Stimulated activated CD8-positive, alpha-beta memory T cell treated with anti-CD3 and anti-CD28 coated beads, Interleukin-7, amount 100 ng/mL, for 4 hours (primary cell): ENCODE measurements at places on chromosomes 2 and 18.
A peak's percentile ranks its signal among the peaks of the same experiment; 100 is the strongest.

DNA sequence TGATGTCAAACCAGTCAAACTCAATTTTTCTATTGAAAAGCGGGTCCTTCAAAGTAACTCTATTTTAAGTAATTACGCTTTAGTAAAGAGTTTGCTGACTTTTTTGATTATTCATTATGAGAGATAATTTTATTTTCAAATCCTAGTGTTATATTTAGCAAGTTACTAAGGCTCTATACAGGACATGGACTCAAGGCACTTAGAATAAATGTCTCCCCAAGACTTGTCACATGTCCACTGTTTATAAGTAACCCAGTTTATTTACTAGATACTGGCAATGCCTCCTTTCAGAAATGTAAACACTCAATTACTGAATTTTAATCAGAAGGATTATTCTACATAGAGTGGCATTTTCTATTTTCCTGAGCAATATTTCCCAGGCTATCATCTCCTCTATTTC lies 638.1 kb downstream of the ERBB4 start:
- no peak for DNase-seq

DNA sequence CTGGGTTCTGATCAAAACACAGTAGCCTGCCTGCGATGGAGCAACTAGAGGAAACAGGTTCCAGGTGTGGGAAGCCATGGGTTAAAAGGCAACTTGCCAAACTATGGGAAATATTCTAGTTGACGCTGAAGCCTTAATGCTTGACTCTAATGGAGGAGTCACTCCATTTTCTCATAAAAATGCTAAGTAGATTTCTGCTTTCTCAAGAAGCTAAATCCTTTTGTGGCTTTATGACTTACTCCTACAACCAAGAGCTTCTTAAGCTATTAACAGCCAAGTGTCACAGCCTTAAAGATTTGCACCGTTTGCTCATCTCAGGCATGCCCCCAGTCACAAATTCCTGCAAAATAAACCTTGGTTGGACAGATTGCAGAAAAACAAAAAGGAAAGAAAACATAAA lies 25.2 kb downstream of the ANKRD44 start:
- no peak for DNase-seq

DNA sequence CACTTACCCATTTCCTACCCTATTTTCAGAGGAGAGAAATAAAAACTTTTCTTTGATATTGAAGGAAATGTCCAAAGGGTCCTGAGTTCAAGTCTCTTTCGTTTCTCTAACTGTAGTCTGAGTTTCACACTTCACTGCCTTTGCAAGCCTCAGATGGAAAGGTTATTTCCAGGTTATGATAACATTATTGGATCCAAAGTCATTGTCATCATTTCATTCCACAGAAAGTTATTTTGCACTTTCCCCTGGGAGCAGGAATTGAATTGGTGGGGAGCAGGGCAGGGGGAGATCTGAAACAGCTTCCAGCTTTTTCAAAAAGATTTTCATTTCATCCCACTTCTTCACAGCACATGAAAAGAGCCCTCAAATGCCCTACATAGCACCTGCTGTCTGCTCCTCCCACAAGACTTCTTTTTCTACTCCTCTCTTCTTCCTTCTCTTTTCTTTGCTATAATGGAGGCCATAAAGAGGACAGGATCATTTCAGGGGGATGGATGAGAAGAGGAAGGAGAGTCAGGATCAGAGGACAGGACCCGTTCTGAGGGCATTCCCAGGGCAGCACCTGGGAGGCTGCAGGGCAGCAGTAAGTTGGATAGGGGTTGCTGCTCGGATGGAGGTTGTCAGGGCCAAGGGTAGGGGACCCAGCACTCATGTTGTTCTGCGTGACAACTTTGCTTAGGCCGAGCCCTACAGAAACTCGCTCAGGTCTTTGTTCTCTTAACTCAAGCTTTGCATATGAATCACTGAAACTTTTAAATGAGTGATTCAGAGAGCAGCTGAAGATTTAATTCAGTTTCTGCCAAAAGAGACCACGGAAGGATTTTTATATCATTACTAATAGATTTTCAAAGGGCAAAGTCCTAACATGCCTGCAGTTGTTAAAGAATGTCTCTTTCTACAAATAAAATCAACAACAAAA lies 11.4 kb upstream of the GALNT5 start:
- no peak for DNase-seq

GRCh38 chr2:189579585-189580186 lies 900 bp downstream of the SLC40A1 start:
- no peak for DNase-seq

GRCh38 chr18:48796491-48797205 lies 154.1 kb downstream of the SMAD7 start:
- DNase-seq = no peak

GRCh38 chr2:8796878-8797550 lies 40.4 kb downstream of the KIDINS220 start:
- no peak for DNase-seq

DNA sequence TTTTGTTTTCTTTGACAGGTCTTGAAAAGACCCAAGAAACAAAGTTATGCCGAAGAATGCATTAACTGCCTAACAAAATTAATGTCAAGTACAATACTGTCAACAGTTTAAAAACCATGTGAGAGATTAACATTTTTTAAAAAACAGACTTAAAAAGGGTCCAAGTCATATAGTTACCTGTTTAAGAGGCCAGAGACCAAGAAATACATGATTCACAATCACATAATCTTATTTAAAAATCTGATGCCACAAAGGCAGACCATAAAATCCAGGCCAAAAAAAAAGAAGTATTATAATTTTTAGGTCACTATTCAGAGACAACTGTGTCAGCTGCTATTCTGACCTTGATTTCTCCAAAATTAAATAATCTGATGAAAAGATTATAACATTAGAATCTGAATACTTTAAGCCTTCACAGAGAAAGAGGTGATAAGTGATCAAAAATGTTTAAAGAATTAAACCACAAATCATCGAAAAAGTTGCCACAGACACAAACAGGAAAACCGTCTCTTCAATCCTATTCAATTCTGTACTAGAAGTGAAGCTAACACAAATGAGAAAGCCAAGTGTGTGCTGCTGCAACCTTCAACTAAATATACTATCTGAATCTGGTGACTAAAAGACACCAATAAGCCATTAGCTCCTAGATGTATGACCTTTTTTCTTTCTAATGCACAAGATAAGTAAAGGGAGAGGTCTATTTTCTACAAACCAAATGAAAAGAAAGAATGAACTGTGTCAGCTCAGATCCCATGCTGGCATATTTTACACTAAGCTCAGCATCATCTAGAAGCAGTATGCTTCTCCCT lies 286.0 kb downstream of the ZEB2 start:
- no peak for DNase-seq

- DNase-seq = no peak
Observed at GRCh38 chr2:209771474-209772289, at the start of gene UNC80. Gene UNC80 (plus strand): TSS chr2:209771832. CDS start chr2:209772073, 241 bp downstream.

DNA sequence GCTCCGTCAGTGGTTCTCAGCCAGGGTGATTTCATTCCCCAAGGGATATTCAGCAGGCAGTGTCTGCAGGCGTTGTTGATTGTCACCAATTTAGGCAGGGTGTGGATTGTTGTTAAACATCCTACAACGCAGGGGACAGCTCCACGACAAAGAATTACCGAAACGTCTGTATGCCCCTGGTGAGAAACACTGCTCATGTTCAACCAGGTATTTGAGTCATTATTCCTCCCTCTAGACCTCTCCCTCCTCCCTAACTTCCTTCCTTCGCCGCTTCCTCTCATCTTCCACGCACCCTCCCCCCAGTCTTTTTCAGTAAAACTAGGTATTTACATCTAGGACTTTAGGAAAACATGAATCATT lies 50.8 kb downstream of the NCK2 start:
- DNase-seq = peak; percentile 46

GRCh38 chr2:201448061-201448460 lies 3.2 kb downstream of the TRAK2 start:
- DNase-seq = no peak

- DNase-seq = no peak
Observed at GRCh38 chr2:85889627-85890281, 964 bp upstream of the ST3GAL5 start.
